ENCODE measurements at places on chromosomes 3 and 15.

DNA sequence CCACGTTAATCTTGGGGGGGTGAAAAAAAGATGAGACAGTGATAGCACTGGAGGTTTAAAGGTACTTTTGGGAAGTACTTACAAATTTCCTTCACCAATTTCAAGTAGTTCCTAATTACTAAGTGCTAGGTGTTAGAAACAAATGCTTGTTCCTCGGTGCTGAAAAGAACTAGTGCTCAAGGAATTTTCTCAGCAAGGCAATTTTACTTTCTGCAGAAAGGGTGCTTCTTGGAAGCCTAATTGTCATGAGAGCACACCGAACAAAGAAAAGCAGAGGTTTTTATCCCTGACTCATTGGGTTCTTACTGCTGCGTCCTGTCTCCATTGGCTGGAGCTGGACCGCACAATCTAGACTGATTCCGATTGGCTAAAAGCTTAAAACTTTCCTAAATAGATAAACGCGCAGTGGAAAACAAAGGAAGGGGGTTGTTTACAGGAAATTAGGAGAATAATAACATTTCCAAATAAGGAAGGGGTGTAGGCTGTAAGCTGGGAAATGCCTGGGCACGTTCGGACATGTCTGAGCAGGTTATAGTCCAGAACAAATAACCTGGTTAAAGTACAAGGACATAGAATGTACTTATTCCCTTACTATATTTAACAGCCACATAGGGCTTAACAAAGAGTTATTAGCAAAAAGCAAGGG lies 49.6 kb downstream of the CHD2 start:
- DNase-seq = no peak

GRCh38 chr3:185049710-185050109 lies 103.2 kb downstream of the C3orf70 start:
- no peak for DNase-seq

DNA sequence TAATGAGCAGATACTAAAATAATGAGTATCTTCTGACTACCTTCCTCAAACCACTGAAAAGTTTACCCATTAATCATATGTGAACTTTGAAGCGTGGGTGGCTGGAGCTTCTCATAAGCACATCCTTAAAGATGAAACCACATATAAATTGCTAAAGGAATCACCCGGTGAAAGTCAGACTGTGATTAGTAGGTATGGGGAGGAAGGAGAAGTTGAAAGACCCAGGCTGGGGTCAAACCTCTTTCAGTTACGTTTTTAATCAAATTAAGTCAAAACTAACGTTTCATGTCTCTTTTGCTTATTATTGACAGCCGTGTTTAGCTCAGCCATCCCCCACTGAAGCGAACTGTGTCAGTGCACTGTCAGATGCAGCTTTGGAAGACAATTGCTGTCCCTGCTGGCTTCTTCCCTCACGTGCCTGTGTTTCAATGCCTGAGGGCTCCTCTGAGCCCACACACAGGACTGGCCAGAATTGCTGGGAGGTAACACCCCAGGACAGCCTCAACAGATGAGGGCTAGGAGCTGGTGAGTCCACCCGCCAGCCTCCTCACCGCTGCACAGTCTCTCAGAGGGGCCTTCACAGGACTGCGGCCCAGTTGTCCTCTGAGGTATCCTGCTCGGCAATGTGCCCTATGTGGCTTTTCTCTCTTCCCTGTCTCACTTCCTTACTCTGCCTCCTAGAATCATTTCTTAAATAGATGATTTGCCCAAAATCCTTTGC lies 29.3 kb upstream of the SH3BP5 start:
- DNase-seq = peak; percentile 47

DNA sequence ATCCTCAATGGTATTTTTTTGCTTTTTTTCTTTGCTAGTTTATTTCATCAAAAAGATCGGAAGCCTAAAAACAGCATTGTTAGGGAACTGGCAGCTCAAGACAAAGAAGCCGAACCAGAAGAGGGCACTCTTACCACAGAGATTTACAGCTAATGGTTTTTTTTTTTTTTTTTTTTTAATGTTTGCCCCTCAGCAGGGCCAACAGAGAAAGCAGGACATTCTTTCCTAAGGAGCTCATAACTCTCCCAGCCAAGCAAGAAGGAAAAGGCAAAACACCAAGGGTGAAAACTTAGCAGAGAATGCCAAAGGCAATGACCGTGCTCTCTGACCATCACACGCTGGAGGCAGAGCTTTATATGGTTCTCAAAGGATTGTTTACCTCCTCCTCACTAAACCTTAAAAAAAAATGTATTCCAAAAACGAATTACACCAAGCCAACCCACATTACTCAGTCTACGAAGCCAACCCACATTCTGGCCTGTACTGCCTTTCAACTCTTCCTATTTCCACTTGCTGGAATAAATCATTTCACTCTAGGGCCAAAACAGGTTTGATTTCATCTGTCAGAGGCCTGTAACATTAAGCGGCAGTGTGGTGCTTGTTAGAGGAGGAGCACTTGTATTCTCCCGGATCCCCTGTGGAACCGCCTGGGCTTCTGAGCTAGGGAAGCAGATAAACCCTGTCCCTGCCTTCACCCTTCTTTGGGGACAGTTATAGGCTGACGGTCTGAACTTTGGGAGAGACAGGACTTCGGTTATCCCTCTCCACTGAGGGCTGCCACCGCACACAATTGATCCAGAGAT lies 35.6 kb upstream of the GYG1 start:
- no peak for DNase-seq

DNA sequence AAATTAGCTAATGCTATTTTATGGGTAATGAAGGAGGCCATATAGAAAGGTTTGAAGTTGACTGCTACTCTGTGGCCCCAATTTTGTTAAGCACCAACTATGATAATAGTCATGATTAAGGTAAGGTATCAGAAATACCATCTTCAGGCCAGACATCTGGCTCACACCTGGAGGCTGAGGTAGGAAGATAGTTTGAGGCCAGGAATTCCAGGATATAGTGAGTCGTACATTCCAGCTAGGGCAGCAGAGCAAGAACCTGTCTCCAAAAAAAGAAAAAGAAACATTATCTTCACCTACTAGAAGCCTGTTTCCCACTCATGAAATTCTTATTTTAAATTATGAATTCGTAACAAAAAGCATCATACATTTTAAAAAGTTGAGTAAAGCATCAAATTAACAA lies 64.4 kb downstream of the LRRC28 start:
- DNase-seq = no peak

- no peak for DNase-seq
These were observed 611.9 kb upstream of the CCDC54 start for GRCh38 chr3:106765342-106765741.

DNA sequence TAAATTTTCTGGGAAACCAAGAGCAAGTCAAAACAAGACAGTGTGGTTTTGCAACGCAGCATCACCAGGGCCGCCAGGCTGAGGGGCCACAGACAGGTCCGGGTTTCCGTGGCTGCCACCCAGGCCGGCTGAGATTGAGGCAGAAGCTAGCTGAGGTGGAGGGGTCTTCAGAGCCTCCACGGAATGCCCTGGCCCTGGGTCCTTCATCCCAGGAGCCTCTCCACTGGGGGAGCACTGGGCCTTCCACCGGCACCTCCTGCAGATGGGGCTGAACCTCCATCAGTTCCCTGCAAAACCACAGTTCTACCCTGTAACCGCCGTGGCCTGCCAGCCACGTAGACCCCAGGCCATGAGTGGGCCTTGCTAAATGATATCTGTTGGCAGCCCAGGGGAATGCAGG lies 152.7 kb downstream of the CHSY1 start:
- DNase-seq = no peak

GRCh38 chr3:102530415-102531181 lies 95.8 kb downstream of the ZPLD1 start:
- no peak for DNase-seq

DNA sequence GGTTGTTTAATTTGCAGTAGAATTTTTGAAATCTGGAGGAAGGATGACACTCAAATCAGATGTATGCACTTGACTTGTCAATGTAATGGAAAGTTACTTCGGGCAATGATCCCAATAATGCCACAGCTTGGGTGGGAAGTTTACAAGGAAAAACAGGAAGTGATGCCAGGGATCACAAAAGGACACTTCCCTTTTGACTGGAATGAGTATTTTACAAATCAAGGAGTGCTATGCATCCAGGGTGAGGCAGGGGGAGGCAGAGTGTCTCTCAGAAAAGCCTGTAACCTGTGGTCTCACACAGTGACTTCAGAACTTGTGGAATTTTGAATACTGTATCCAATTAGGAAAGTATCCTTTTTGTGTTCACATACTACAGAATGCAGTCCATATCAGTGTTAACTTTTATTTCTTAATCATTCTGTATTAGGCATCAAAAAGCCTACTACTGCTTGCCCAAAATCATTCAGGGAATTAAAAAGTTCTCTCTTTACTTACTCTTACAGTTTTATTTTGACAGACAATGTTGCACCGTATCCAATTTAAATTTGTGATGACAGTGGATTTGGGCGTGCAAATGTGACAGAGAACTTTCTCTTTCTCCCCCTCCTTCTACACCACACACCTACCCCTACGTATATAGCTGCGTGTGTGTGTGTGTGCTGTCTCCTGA lies 445.1 kb downstream of the MECOM start:
- no peak for DNase-seq

GRCh38 chr3:72102112-72102616 lies 317.2 kb upstream of the PROK2 start:
- DNase-seq = no peak

- no peak for DNase-seq
These were observed 107.3 kb upstream of the IGSF10 start for GRCh38 chr3:151568184-151568583.

- no peak for DNase-seq
These were observed 89.1 kb downstream of the XXYLT1 start for GRCh38 chr3:195181741-195182469.

DNA sequence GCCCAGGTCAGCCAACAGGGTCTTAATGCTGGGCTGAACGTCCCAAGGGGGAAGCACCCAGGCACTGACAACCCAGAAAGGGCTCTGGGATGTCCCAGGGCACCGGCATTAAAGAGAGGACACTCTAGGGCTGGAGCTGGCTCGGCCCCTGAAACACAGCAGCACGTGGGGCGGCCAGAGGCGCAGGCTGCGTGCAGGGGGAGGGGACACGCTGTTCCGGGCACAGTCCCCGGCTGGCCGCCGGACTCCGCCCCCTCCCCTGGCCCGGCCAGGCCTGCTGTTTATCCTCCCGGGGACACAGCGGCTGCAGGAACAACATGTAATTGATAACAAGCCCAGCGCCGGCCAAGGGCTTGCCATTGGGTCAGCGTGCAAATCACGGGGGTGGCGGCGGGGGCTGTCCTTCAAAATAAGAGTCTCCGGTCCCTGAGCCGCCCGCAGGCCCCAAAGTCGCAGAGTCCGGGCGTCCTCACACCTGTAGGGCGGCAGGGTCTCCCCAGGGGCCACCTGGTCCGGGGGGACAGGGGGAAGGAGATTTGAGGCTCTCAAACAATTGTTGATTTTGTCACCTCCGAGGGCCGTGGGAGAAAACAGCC lies 1.3 kb downstream of the KLF15 start:
- DNase-seq = no peak

GRCh38 chr3:9727041-9727595 lies 4.4 kb upstream of the BRPF1 start:
- peak; percentile 34 for DNase-seq

GRCh38 chr15:91257746-91258414 lies 157.8 kb downstream of the SV2B start:
- no peak for DNase-seq

DNA sequence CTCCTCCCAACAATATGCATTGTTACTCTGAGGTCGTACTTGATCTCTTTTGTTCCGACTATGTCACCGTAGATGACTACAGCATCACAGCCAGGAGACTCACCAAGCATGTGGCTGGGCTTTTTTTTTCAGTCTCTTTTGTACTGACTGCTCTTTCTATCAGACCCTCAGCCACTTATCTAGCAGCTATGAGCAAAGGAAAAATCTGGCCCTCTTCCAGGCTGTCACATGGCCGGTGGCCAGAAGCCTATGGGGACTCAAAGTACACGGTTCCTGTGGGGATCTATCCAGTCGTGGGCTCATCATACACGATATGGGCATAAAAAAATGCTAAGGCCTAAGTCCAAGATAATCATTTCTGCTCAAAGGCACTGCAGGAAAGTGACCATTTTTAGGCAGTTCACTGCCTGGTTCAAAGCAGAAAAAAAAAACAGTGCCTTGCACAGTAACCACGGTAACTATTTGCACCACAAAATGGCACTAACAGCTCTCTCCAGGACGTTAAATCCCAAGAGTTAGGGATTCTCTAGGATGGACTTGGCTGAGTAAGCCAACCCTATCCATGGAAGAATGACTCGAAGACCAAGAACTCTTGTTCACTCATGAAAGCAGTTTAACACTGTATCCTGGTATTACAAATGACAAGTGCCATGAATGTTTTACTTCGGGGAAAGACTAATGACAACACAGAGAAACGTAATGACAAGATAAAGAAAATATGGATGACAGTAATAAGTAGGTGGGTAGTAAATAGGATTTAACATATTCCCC lies 50.3 kb downstream of the SHQ1 start:
- DNase-seq = no peak

- no peak for DNase-seq
These were observed 34.2 kb upstream of the OCA2 start for GRCh38 chr15:28133281-28133680.

- DNase-seq = peak; percentile 5
These were observed 522 bp downstream of the MED12L start for GRCh38 chr3:151085889-151086483.

DNA sequence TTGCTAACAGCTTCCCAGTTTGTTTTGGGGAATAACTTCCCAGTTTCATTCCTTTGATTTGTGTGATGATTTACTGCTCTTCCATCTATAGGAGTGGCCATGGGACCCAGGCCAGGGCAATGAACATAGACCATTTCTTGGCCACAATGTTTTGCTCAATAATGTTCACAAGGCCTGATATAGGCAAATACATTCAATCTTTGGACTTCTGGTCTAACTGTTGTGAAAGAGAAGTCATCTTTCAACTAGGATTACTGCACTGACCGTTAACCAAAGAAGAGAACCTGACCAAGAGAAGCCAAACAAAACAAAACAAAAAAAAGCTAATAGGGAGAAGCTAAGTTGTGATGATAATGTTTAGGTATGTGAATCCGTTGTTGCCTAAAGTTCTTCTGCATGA lies 221.8 kb upstream of the SUCLG2 start:
- no peak for DNase-seq

GRCh38 chr15:48636511-48636910 lies 9.0 kb downstream of the FBN1 start:
- no peak for DNase-seq

DNA sequence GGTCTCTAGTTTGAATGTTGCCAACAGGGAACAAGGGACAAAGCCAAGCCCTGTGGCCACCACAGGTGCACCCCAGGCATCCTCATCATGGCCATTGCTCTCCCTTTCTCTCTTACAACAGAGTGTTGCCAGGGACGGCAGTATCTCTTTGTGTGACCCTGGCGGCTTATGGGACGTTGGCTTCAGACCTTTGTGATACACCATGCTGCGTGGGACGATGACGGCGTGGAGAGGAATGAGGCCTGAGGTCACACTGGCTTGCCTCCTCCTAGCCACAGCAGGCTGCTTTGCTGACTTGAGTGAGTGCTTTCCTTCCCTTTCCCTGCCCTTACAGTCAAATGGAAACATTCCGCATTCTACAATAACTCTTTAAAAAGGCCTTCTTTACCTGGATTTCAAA lies 38.2 kb downstream of the BOC start:
- DNase-seq = no peak

GRCh38 chr3:130783629-130784028 lies 37.0 kb upstream of the PIK3R4 start:
- no peak for DNase-seq
